ENCODE measurements at places on chromosomes 4 and X. TPM values are rescaled to one million over a fixed set of nuclear protein-coding genes. Genes with fewer than 3 reads are reported as not detected.

DNA sequence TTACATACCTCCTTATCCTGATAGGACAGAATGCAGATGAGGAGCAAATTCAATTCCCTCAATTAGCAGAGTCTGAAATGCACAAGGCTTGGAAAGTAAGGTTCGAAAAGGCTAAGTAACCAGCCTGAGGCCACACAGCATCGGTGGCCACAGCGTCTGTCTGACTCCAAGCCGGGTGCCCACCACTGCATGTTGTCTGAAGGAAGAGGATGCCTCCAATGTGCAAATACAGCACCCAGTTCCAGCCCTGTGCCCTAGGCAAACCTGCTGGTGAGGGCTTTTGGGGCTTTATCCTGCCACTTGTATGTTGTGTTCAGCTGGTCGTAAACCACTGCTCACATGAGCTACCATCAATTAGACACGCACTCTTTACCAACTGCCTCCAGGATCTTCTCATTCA, 48.6 kb upstream of the PPP2R2C start:
- DNase-seq = no peak
- H3K36me3 ChIP-seq = peaks cover 4% of the 10 kb centered on the region
- no peak overlapping the region for H3K4me3 ChIP-seq
- H3K27ac ChIP-seq = no peak overlapping the region
- peaks cover 28% of the 10 kb centered on the region for H3K27me3 ChIP-seq

- DNase-seq = no peak
- no peaks in the 10 kb centered on the region for H3K36me3 ChIP-seq
- H3K27me3 ChIP-seq = no peaks in the 10 kb centered on the region
- no peak overlapping the region for H3K4me3 ChIP-seq
Measured at GRCh38 chr4:139761461-139761860, 95.8 kb downstream of the MGST2 start.

- H3K4me1 ChIP-seq = no peaks in the 10 kb centered on the region
- no peak overlapping the region for H3K4me3 ChIP-seq
- no peak for DNase-seq
- H3K36me3 ChIP-seq = no peaks in the 10 kb centered on the region
- peaks cover 22% of the 10 kb centered on the region for H3K27me3 ChIP-seq
Measured at GRCh38 chr4:73523126-73523525, 41.6 kb downstream of the AFM start.

GRCh38 chr4:54683616-54684346, 26.0 kb downstream of the KIT start:
- no peak for DNase-seq
- no peak overlapping the region for H3K4me3 ChIP-seq
- H3K27me3 ChIP-seq = no peaks in the 10 kb centered on the region
- H3K36me3 ChIP-seq = no peaks in the 10 kb centered on the region
- peaks cover 11% of the 10 kb centered on the region for H3K4me1 ChIP-seq

DNA sequence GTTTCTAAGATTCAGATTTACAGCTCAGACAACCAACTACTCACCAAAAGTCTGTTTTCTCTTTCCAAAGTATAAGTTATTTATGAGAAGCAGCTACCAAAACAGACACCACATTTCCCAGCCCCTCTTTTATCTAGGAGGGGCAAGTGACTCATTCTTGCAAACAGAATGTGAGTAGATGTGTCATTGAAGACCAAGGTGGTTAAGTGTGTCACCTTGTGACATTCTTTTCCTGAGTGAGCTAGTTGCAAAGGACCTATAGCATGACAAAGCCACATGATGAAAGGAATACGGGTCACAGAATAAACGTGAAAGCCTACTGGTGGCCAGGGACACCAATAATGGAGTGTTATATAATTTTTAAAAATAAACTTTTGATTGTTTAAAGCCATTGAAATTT, 50.0 kb downstream of the SLC7A11 start:
- no peak overlapping the region for H3K27ac ChIP-seq
- H3K27me3 ChIP-seq = no peaks in the 10 kb centered on the region
- H3K4me3 ChIP-seq = no peak overlapping the region
- H3K4me1 ChIP-seq = peaks cover 15% of the 10 kb centered on the region
- H3K36me3 ChIP-seq = peaks cover 6% of the 10 kb centered on the region
- DNase-seq = no peak

DNA sequence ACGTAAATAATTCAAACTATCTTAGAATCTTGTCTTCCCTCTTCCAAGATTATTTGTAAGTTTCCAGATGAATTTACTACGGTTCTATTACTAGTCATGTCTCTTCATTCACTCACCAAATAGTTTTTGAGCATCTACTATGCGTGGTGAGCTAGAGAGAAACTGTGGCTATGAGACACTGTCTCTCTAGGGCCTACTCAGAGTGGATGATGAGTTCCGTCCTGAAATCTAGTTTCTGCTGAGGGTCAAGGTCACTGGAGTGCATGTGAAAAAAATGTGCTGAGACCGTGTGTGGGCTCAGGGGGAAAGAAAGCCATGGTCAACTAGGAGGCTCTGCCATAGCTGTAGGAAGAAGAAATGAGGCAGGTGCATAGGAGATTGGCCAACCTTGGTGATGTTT, 320.2 kb upstream of the GATB start:
- peaks cover 17% of the 10 kb centered on the region for H3K27me3 ChIP-seq
- no peak overlapping the region for H3K27ac ChIP-seq
- no peak for DNase-seq
- H3K4me1 ChIP-seq = no peaks in the 10 kb centered on the region

DNA sequence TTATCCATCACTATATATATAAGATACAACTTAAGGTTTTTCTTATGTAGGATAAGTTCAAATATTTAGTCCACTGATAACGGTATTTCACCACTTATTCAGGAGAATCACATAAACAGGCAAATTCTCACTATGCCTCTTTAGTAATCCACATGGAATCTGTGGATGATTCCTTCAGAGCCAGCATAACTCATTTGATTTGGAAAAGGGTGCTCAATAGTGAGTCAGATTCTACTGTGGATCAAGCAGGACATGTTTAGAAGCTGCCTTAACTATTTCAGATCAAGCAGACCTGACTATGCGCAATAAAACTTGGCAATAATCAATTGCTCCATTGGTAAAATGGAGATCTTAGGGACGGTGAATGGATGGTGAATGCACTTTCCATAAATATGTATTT, 184.1 kb downstream of the CBR4 start:
- H3K36me3 ChIP-seq = peaks cover 26% of the 10 kb centered on the region
- no peak overlapping the region for H3K4me3 ChIP-seq
- DNase-seq = no peak
- H3K27me3 ChIP-seq = no peaks in the 10 kb centered on the region
- H3K4me1 ChIP-seq = peaks cover 31% of the 10 kb centered on the region
- no peak overlapping the region for H3K27ac ChIP-seq

DNA sequence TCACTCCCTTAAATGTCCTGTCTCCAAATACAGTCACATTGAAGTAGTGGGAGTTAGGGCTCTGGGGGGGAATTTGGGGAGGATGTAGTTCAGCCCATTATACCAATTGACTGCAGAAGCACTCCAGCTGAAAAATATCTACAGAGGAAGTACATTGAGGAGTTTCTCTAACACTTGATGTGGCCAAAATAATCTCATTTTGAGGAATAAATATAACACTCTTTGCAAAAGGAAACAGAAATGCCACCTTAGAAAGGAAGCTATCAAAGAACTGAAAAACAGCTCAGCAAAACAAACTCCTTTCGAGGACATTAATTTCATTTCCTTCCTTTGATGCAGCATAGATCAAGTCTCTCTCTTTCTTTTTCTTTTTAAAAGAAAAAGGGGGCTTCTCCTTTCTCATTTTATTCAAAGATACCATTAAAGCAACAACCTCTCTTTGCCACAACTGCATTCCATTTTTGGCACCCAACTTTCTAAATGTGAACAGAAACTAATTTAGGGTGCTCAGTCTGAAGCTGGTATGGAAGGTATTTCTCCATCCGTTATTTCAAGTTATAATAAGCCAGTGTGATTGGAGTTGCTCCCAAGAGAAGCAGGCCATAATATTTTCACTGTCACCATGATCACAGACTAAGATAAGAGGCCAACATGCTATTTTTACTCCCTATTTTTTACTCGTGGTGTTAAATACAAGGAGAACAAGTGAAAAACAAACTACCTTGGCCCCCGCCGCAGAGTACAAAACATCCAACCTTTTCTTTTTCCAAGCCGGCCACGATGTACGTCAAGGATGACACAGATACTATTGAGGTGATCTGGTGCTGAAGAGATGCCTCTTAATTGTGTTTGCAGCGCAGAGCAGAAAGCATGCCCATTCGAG, 230.4 kb upstream of the GATB start:
- no peak overlapping the region for H3K27ac ChIP-seq
- no peak overlapping the region for H3K4me3 ChIP-seq
- peaks cover 8% of the 10 kb centered on the region for H3K4me1 ChIP-seq
- DNase-seq = no peak
- H3K36me3 ChIP-seq = no peaks in the 10 kb centered on the region
- peaks cover 2% of the 10 kb centered on the region for H3K27me3 ChIP-seq

DNA sequence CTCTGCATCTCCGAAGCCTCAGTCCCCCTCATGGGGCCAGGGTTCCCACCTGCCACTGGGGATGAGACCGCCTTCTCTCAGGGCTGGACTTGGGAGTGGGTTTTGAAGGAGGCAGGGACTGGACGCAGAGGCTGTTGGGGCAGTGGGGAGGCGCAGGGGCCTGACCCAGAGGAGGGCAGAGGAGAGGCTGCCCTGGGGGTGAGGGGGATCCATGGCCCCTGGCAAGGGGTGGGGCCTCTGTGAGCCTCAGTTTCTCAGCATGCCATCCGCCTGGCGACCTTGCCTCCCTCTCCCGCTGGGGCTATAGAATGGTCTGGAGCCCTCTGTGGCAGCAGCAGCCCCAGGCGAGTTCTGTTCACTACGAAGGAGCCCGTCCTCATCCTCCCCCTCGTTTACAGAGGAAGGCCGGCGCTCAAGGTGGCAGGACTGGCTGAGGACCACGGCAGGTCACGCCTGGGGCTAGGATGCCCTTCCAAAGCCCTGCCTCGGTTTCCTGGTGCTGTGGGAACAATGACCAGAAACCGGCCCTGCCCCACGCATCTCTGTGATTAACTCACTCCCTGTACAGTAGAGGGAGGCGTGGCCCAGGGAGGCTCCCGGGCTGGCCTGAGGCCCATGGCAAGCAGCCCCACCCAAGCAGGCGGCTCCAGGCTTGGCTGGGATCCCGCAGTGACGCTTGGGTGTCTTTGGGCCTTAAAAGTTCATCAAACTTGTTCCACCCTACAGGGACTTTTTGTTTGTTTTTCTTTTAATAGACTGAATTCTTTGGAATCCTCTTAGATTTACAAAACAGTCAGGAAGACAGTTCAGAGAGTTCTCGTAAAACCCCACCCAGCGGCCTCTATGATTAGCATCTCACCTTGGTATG, 16.0 kb upstream of the SH3TC1 start:
- H3K36me3 ChIP-seq = no peaks in the 10 kb centered on the region
- H3K27me3 ChIP-seq = peaks cover 8% of the 10 kb centered on the region
- no peak for DNase-seq
- H3K27ac ChIP-seq = no peak overlapping the region
- H3K4me1 ChIP-seq = peaks cover 26% of the 10 kb centered on the region
- no peak overlapping the region for H3K4me3 ChIP-seq

GRCh38 chr4:108458681-108459080, 161.7 kb upstream of the RPL34 start:
- H3K36me3 ChIP-seq = no peaks in the 10 kb centered on the region
- DNase-seq = no peak
- H3K4me1 ChIP-seq = peaks cover 3% of the 10 kb centered on the region
- no peak overlapping the region for H3K27ac ChIP-seq
- H3K4me3 ChIP-seq = no peak overlapping the region

DNA sequence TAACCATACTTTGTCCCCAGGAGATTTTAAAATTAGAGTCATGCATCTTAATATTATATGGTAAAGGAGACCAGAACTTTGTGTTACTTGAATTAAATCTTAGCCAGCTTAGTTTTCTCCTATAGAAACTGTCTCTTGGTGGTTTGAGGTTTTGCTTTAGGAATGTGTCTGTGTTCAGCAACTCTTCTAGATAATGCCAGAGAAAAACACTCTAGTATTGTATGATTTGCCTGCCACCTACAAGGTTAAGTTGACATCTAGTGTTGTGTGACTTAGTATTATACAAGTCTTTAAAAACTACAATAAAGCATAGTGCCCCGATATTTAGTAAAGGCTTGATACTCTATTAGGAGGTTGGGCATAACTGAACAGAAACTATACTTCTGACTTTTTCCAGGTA, 2.1 kb downstream of the UGT8 start:
- peaks cover 16% of the 10 kb centered on the region for H3K4me1 ChIP-seq
- no peaks in the 10 kb centered on the region for H3K36me3 ChIP-seq
- H3K27me3 ChIP-seq = peaks cover 37% of the 10 kb centered on the region
- DNase-seq = no peak

DNA sequence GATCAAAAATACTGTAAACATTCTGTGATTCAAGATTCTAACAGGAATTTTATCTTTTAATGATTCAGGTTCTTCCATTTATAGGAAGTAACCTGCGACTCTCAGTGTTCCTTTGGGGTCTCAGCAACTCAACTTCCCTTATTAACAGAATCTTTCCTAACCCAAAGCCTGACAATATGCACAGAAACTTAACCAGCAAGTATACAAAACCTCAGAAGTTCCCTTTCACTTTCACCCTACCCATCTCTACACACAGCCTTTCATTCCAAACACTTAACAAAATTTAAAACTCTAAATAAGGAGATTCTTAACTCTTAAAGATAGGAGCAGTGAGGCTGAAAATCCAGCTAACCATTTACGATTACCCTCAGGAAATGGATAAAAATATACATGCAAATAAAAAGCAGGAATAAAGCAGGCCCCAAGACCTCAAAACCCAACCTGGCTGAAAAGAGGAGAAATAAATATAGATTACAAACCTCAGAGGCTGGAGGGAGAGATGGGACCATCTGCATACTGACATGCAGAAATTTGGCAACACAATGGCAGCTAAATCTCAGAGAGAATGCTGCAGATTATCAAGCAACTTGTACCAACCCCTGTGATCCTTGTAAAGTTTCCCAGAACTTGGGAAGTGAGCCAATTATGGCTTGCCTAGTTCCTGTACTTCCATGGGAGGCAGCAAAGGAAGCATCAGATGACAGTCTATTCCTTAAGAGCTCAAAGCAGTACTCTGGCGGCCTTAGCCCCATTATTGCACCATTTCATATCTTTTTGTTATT, 101.0 kb downstream of the ATP11C start:
- peak overlapping the region; percentile 58 for H3K27ac ChIP-seq
- no peaks in the 10 kb centered on the region for H3K36me3 ChIP-seq
- no peaks in the 10 kb centered on the region for H3K27me3 ChIP-seq
- no peak overlapping the region for H3K4me3 ChIP-seq
- DNase-seq = no peak
- peaks cover 42% of the 10 kb centered on the region for H3K4me1 ChIP-seq

DNA sequence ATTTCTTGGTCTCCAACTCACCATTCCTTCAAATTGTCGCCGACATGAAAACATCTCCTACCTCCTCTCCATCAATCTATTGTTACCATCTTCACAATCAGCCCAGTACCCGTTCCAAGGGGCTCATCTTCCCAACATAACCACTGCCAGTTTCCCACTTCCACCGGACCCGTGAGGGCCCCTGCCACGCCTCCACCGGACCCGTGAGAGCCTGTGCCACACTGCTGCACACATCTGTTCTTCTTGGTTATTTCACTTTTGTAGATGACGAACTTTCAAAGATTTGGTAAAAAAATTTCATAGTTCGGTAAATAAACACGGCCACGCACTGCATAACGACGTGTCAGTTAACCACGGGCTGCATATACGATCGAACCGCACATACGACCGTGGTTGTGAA, 65.0 kb downstream of the FAT1 start:
- no peak for DNase-seq
- peaks cover 38% of the 10 kb centered on the region for H3K4me1 ChIP-seq
- H3K36me3 ChIP-seq = peaks cover 25% of the 10 kb centered on the region

- H3K4me1 ChIP-seq = no peaks in the 10 kb centered on the region
- no peak overlapping the region for H3K4me3 ChIP-seq
- no peaks in the 10 kb centered on the region for H3K27me3 ChIP-seq
- no peak for DNase-seq
- no peaks in the 10 kb centered on the region for H3K36me3 ChIP-seq
- no peak overlapping the region for H3K27ac ChIP-seq
Measured at GRCh38 chr4:176970853-176971252, 178.1 kb upstream of the VEGFC start.

Gene SPIN2A
- total RNA-seq = 2.3 TPM

Gene MAGEB18
- not detected for total RNA-seq

Gene LUZP4
- not detected for total RNA-seq
